ENCODE measurements at places on chromosomes 2 and 18.

GRCh38 chr2:26970244-26970927, at the start of gene MAPRE3:
Gene MAPRE3, plus strand, starts transcription at chr2:26970637. Its CDS starts 51,582 bp downstream, at chr2:27022219.
- peak; percentile 46 for DNase-seq

GRCh38 chr2:138086576-138086975, 122.3 kb downstream of the HNMT start:
- no peak for DNase-seq

DNA sequence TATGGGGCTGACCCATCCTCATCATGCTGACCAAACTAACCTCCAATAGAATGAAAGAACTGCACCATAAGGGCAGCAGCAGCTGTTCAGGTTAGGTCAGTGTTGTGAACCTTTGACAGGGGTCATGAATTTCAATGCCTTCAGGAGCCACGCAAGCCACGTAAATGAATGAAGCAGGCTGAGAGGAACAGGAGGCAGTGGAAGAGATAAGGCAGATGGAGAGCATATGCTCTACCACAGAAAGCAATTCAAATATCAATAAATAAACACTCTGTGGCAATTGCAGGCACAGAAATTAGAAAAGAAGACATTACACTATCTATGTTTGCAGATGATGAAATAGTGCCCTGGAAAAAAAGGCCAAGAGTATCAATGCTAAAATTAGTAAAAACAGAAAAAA, 56.3 kb downstream of the SCG2 start:
- no peak for DNase-seq

DNA sequence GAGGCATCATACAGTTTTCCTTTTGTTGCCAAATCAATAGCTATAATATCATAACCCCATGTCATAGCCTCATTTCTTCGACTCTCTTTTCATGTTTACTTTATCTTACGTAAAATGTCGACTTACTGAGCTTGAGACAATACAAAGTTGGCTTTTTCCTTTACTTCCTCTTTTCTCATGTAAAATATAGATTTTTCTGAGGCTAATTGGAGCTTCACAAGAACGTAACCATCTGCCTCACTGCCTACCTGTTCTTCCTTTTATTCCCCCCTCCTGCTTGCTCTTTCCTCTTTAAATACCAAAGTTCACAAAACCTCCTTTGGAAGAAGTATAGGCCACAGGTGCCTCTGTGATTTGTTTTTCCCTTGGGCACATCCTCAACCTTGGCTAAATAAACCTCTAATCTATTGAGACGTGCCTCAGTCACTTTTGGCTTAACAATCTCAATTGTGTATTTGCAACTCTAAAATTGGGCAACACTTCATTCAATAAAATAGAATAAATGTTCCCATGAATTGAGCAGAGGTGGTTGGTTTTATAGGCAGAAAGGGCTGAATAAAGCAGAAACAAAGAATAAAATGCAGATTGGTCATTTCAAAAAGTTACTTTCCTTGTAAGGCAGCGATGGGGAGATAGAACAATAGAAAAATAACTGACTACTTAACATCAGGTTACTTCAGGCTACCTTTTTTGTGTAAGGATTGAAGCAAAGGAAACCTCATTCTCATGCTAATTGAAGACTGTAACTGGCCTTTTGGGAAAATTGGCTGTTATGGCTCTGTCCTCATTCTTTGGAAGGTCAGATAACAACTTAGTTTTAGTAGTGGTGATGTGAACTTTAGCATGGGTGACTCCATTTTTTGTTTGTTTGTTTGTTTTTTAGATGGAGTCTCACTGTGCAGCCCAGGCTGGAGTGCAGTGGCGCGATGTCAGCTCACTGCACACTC, 21.3 kb downstream of the COMMD1 start:
- DNase-seq, result no peak

GRCh38 chr2:190698895-190699294, 50.0 kb downstream of the NAB1 start:
- no peak for DNase-seq
